ENCODE measurements at places on chromosomes 5 and 9.

GRCh38 chr5:133531178-133531577, 81.2 kb downstream of the FSTL4 start:
- no peak for DNase-seq

DNA sequence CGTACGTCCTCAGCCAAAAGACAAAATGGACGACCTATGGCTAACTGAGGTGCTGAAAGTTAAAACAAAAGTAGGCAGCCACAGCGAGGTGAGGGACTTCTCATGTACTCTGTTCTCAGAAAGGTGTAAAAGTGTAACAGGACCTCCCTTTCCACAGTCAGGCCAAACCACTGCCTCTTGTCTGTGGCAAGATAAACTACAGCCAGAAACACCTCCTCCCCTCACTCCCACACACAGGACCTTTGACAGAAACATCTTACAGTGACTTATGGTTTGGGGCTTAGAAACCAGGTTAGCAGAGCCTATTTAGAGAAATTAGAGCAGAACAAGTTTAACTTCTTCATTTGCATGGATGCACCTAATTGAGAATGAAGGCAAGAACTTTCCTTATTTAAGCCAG, 499.1 kb upstream of the GRIN3A start:
- no peak for DNase-seq

DNA sequence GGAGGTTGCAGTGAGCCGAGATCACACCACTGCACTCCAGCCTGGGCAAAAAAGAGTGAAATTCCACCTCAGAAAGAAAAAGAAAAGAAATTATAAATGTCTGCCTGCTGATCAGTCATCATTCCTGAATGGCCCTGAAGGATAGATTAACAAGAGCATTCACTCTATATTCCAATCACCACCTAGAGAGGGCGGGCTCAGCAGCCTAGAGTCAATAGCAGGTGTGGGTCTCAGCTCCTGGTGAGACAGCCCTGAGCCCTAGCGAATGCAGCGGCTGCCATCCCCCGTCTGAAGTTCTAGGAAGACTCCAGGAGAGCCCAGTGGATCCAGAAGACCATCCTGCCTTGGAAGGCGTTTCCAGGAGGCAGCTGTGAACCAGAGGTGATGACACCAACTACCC, 12.0 kb downstream of the FBP1 start:
- DNase-seq = no peak

DNA sequence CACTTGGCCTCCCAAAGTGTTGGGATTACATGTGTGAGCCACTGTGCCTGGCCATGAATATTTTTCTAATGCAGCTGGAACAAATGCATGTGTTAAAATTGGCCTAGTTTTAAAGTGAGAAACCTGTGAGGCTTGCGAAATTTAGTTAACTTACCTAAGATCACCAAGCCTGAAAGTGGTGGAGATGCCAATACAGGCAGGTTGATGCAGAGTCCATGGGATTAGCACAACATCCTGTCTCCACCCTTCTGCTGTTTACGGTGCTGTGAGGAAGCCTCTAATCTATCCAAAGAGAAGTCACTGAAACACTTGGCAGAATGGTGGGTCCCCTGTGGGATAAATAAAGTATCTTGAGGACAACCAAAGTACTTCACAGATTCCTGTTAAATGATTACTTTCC, 98.2 kb downstream of the PCSK5 start:
- no peak for DNase-seq

- no peak for DNase-seq
Measured at GRCh38 chr9:37413311-37413710, 9.2 kb upstream of the GRHPR start.

GRCh38 chr9:125747053-125747764, at the start of gene PBX3:
Gene PBX3, plus strand, starts transcription at chr9:125747373.
- DNase-seq = peak; percentile 19

GRCh38 chr9:97160255-97160654, 121.3 kb upstream of the CTSV start:
- no peak for DNase-seq

Measured in stimulated activated CD8-positive, alpha-beta memory T cell treated with anti-CD3 and anti-CD28 coated beads, Interleukin-7, amount 100 ng/mL, for 1 hour (primary cell).